ENCODE measurements at places on chromosomes 6 and 20. TPM values are rescaled to one million over a fixed set of nuclear protein-coding genes. Genes with fewer than 3 reads are reported as not detected.
A peak's percentile ranks its signal among the peaks of the same experiment; 100 is the strongest.

The ZBTB22 gene
- total RNA-seq, result 11.6 TPM

- peak; percentile 39 for DNase-seq
Measured at GRCh38 chr6:3232017-3232945, 4.8 kb upstream of the TUBB2B start.

DNA sequence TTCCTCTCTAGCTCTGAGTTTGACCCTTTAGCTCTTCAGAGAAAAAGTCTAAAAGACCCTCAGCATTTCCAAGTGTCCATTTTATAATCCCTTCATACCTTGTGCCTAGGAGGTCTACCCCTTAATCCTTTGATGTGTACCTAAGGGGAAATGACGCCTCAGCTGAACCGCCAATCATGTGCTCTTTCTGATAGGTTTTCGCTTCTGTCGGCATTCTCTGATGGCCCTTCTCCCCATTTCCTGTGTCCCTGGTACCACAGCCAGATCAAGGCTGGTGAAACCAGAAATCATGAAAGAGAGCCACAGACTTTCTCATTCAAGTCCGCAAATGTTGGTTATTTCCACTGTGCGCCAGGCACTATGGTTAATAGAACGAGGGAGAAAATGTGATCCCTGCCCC lies 333.9 kb downstream of the FARS2 start:
- DNase-seq, result no peak

DNA sequence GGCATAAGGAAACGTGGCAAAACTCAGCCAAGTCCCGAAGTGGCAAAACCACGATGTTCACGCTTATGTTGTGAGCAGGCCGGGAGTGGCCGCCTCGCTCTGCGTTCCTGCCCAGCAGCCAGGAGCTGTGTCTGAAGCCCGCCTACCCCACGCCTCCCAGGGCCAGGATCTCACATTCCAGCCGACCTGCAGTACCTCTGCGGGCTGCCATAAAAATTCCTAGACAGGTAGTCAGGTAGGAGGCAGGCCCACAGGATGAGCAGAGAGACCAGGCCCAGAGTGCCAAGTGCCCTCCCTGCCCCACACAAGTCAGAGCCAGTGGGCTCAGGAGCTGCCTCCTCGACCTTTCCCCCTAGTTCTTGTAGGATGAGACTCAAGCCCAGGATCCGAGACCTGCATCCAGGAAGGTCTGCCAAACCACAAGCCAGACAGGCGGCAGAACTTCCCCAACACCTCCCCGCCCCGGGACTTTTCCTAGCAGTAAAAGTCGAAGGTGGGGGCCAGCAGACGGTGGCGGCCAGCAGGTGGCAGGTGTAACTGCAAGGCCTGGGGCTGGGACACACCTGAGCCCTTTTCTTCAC lies 16.7 kb downstream of the PMEPA1 start:
- peak; percentile 85 for DNase-seq

- DNase-seq, result no peak
Measured at GRCh38 chr20:38126932-38127621, 38.0 kb downstream of the TGM2 start.

The SHLD1 gene
- total RNA-seq, result 2.0 TPM

GRCh38 chr20:62550087-62550632 lies 74.4 kb upstream of the GATA5 start:
- DNase-seq, result no peak

GRCh38 chr20:1456300-1456699 lies 10.3 kb downstream of the NSFL1C start:
- no peak for DNase-seq

DNA sequence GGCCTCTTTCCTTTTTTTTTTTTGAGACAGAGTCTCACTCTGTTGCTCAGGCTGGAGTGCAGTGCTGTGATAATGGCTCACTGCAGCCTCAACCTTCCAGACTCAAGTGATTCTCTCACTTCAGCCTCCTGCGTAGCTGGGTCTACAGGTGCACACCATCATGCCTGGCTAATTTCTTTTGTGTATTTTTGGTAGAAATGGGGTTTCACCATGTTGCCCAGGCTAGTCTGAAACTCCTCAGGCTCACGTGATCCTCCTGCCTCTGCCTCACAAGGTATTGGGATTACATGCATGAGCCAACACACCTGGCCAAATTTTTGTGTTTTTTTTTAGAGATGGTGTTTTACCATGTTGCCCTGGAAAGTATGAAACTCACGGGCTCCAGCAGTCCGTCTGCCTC lies 29.3 kb downstream of the SRC start:
- no peak for DNase-seq

The DYNLT2 gene
- total RNA-seq, result 1.3 TPM

- peak; percentile 53 for DNase-seq
Measured at GRCh38 chr20:63021356-63022321, 14.9 kb upstream of the BHLHE23 start.

GRCh38 chr6:121780325-121781321 lies 345.2 kb downstream of the GJA1 start:
- no peak for DNase-seq

GRCh38 chr20:50338479-50339391 lies 148.1 kb downstream of the CEBPB start:
- peak; percentile 85 for DNase-seq

DNA sequence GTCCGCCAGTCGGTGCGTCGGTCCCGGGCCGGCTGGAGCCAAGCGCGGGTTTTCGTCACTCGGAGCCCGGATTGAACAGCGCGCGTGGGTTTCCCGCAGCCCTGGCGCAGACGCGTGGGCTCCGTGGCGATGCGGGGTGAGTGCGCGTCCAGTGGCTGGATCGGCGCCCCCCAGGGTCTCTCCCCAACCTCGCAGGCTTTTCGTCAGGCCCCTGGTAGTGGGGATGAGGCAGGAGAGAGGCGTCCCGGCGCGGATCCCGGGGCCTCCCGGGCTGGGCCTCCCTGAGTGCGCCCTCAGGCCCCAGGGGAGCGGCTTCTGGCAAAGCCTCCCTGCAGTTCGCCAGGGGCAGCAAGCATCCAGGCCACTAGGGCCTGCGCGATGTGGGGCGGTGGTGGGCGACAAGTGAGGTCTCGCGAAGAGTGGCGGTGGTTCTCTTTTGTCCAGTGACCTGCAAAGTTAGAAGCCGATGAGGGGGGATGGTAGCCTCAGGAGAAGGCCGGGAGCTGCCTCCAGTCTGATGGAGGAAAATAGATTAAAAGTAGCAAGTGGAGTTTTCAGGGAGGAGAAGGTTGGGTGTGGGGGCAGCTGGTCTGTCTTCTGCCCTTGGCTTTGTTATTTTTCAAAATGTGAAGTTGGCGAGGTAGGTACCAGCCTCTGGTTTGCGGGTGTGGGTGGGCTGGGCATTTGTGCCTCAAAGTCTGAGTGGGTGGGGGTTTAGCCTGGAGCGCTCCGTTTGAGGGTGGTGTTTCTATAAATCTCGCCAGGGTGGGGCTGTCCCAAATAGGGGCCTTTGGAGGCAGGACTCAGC lies 1.6 kb downstream of the TOX2 start:
- peak; percentile 71 for DNase-seq

GRCh38 chr6:136646377-136646776 lies 96.2 kb upstream of the MAP7 start:
- DNase-seq, result no peak

DNA sequence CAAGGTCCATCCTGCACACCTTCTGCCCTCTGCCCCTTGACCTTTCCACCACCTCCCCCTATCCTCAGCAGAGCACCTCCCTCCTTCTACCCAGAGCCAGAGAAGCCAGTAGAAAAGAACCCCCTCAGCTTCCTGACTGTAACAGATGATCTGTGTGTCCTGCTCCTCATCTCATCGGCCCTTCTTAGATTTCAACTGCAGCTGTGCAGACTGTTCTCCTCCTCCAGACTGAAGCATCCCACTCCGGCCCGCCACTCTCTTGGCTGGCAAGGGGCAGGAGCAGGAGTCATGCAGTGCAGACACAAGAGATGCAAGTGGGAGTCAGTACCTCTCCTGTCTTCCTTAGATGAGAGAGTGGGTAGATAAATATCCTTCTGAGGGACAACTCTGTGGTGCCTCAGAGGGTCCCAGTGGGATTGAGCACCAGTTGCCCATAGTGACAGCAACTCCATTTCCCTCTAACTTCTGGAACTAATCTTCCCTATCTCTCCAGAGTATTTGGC lies 163.5 kb upstream of the MLN start:
- no peak for DNase-seq

- DNase-seq, result no peak
Measured at GRCh38 chr6:48135323-48136084, 24.5 kb upstream of the PTCHD4 start.

GRCh38 chr20:60224914-60225313 lies 266.7 kb downstream of the CDH26 start:
- DNase-seq, result peak; percentile 28

DNA sequence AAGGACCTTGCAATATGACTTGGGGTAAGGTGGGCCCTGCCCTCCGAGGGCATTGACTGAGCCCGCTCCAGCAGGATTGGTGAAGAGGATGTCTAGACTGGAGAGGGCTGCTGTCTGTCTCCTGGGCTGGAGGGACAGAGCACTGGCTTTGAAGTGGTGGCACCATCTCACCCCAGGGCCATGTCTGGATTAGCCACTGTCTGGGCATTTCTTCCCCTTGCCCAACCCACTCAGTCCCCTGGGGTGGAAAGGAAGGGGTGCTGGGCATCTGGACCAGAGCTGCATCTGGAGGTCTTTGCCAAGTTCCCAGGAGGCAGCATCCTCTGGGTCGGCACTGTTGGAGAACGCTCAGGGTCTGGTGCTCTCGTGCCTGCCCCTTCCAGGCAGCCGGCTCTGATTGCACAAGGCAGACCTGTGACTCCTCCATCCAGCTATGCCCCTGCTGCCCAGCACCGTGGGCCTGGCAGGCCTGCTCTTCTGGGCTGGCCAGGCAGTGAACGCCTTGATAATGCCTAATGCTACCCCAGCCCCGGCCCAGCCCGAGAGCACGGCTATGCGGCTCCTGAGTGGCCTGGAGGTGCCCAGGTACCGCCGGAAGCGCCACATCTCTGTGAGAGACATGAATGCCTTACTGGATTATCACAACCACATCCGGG lies at the start of gene R3HDML:
R3HDML (plus strand) TSS at position 319 of the 656 bp plus-strand sequence; CDS start at position 434, 115 bp downstream.
- DNase-seq, result peak; percentile 43

DNA sequence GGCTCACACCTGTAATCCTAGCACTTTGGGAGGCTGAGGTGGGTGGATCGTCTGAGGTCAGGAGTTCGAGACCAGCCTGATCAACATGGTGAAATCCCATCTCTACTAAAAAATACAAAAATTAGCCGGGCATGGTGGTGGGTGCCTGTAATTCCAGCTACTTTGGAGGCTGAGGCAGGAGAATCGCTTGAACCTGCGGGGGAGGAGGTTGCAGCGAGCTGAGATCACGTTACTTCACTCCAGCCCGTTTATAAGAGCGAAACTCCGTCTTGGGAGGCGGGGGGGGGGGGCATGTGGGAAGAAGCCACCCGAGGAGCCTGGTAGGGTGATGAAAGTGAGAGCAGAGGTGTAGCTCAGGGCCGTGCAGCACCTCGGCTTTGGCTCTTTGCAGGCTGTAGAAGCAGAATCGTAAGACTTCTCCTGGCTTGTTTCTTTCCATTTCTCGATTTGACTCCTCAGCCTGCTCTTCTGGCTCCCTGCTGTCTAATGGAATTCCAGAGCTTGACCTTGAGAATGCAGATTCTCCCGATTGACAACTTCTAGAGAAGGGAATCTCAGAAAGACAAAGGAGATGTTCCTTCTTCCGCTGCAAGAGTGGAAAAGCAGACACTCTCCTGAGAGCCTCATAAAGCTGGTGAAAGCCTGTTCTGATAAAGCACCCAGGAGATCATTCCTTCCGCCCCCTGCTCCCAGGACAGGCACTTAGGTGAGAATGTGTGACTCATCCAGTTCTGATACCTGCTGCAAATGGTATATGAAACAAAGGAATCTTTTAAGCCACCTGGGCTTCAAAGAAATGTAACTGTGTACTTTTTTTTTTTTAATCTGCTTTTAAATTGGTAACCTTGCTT lies 26.0 kb upstream of the PPP1R16B start:
- DNase-seq, result peak; percentile 64

GRCh38 chr6:39416728-39417127 lies 94.2 kb upstream of the KCNK16 start:
- no peak for DNase-seq
